CD4-positive, alpha-beta memory T cell (primary cell): ENCODE measurements at places on chromosomes 3 and 15.

DNA sequence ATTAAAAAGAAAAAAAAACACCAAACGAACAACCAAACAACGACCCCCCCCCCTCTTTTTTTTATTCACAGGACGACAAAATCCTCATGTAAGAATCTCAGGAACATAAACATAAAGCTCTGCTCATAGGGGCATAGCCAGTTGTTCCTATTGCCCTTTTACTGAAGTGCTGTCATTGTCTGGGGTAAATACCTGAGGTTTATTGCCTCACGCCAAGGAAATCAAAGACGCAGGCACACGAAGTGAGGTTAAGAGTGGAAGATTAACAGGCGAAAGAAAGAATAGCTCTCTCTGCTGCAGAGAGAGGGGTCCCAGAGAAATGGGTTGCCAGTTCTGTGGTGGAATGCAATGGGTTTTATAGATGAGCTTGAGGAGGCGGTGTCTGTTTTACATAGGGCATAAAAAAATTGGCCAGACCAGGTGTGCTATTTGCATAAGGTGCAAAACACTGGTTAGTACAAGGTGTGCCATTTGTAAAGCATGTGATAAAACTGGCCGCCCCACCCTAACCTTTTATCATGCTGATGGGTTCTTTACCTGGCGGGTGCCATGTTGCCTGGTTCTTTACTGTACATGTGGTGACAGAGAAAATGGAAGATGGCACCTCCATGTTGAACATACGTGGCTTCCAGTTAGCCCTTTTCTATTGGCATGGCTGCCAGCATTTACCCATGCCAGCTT is 257.6 kb upstream of the ZPLD1 start:
- no peak overlapping the region for H3K27ac ChIP-seq
- H3K36me3 ChIP-seq, result no peaks in the 10 kb centered on the region

DNA sequence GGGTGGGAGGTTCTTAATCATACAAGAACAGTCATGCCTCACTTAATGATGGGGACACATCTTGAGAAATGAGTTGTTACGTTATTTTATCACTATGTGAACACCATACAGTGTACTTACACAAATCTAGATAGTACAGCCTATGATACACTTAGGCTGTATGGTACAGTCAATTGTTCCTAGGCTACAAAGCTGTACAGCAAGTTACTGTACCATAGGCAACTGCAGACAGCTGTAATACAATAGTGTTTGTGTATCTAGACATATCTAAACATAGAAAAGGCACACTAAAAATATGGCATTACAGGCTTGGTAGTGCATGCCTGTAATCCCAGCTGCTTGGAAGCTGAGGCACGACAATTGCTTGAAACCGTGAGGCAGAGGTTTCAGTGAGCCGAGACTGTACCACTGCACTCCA is 55.7 kb upstream of the PLXND1 start:
- H3K27ac ChIP-seq, result no peak overlapping the region
- H3K4me1 ChIP-seq, result no peaks in the 10 kb centered on the region
- H3K27me3 ChIP-seq, result no peaks in the 10 kb centered on the region
- DNase-seq, result no peak

- no peaks in the 10 kb centered on the region for H3K4me1 ChIP-seq
- no peak for DNase-seq
- H3K27ac ChIP-seq, result no peak overlapping the region
- no peaks in the 10 kb centered on the region for H3K36me3 ChIP-seq
- no peak overlapping the region for H3K4me3 ChIP-seq
Measured at GRCh38 chr3:114597012-114597411, 303.2 kb downstream of the TIGIT start.

DNA sequence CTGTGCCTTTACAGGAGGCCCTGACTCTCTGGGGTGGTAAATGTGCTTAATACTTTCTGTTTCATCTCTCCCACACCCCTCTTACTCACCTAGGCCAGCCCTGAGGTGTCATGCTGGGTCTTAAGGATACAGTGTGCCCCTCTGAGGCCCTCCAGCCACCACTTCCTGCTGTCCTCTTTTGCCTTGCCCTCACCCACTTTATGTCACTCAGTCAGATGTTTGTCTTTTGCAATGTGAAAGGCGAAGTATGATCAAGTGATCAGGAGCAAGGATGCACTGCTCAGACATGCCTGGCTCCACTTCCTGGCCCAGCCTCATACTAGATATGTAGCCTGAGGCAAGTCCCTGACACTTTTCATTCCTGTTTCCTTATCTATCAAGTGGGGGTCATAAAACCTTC is 339.0 kb upstream of the NR2E3 start:
- no peak overlapping the region for H3K27ac ChIP-seq
- no peaks in the 10 kb centered on the region for H3K4me1 ChIP-seq
- no peaks in the 10 kb centered on the region for H3K27me3 ChIP-seq
- H3K36me3 ChIP-seq, result no peaks in the 10 kb centered on the region

- no peaks in the 10 kb centered on the region for H3K36me3 ChIP-seq
- H3K27me3 ChIP-seq, result peaks cover 4% of the 10 kb centered on the region
- H3K27ac ChIP-seq, result no peak overlapping the region
Measured at GRCh38 chr3:146163584-146163983, 2.6 kb upstream of the PLOD2 start.

DNA sequence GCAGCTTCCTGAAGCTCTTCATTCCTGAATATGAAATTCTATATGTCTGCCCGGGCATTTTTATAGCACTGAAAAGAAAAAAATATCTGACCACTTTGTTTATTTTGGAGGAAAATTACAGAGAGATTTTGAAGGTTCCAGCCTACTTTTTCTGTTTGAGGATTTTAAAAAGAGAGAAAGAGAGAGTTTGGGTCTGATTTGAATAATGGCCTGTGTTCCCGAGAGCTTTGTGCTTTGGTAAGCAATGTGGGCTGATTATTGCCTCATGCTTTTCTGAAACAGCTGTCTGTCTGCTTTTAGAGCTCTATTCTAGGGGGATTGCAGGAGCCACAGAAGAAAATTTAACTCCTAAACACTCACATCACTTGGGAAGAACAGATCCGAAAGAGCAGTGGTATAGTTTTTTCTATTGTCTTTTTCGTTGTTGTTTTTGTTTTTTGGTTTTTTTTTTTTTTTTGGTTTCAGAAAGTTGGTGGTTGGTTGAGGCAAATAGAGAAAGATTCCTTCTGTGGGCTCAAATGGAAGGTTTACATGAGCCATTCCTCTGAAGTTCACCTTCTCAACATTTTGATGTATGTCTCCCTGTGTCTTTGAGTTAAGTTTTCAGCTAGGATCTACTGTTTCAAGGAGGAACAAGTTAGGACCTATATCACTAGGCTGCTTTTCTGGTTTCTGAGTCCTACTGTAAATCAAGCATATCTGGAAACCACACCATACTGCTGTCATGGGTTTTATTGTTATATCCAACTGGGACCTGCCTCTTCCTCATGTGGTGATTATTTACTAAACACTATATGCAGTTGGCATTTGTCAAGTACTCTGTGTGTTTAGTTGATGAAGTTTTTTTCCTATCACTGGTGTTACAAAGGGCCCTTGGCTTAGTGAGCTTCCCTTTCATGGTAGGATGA is 178.9 kb downstream of the KCNMB2 start:
- no peak overlapping the region for H3K4me3 ChIP-seq
- H3K4me1 ChIP-seq, result no peaks in the 10 kb centered on the region
- H3K27ac ChIP-seq, result no peak overlapping the region
- no peaks in the 10 kb centered on the region for H3K27me3 ChIP-seq
- DNase-seq, result no peak

- no peaks in the 10 kb centered on the region for H3K27me3 ChIP-seq
- peaks cover 12% of the 10 kb centered on the region for H3K4me1 ChIP-seq
- no peak overlapping the region for H3K27ac ChIP-seq
Measured at GRCh38 chr3:37144806-37145205, 29.6 kb downstream of the LRRFIP2 start.

- no peaks in the 10 kb centered on the region for H3K4me1 ChIP-seq
- no peaks in the 10 kb centered on the region for H3K36me3 ChIP-seq
- DNase-seq, result no peak
- no peak overlapping the region for H3K4me3 ChIP-seq
- H3K27me3 ChIP-seq, result no peaks in the 10 kb centered on the region
Measured at GRCh38 chr3:103600844-103601243, 1166.0 kb downstream of the ZPLD1 start.

DNA sequence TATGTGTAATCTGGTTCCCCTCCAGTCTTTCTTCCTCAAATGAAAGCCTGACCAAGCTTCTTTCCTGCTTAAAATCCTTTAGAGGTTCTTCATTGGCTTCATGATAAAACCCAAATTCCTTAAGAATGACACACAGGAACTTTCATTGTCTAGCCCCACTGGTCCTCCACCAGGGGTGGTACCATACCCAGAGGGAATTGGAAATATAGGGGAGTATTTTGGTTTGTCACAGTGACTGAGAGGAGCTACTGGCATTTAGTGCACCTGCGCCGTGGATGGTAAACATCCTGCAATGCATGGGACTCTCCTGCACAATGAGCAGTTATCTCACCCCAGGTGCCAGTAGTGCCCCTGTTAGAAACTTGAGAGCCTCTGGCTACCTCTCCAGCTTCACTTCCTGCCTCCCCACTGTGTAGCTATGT is 10.8 kb downstream of the ZWILCH start:
- H3K4me3 ChIP-seq, result no peak overlapping the region
- H3K4me1 ChIP-seq, result no peaks in the 10 kb centered on the region
- no peaks in the 10 kb centered on the region for H3K27me3 ChIP-seq
- no peak for DNase-seq
- no peak overlapping the region for H3K27ac ChIP-seq

- no peaks in the 10 kb centered on the region for H3K27me3 ChIP-seq
- no peak for DNase-seq
- peaks cover 22% of the 10 kb centered on the region for H3K4me1 ChIP-seq
- H3K27ac ChIP-seq, result no peak overlapping the region
- no peak overlapping the region for H3K4me3 ChIP-seq
Measured at GRCh38 chr3:133477487-133477886, 77.6 kb downstream of the BFSP2 start.

GRCh38 chr3:112805126-112805525 is 41.5 kb downstream of the CD200R1L start:
- peaks cover 46% of the 10 kb centered on the region for H3K4me1 ChIP-seq
- H3K27me3 ChIP-seq, result no peaks in the 10 kb centered on the region
- no peak overlapping the region for H3K4me3 ChIP-seq

DNA sequence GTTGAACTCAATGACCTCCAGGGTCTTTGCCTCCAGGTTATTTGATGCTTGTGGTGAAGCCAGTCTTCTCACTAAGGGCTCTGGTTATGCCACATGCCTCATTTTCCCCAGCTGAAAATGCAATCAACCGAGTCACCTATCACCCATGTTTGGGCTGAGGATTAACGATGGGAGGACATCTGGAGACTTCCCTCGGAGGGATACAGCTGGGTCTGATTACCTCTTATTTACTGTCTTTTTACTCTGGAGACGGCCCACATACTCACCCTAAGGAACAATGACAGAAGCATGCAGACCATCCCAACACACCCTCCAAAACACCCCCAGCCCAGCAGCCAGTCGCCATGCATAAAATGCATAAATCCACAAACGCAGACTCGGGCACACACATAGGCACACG is 187.4 kb downstream of the OPA1 start:
- no peak overlapping the region for H3K4me3 ChIP-seq
- H3K27me3 ChIP-seq, result no peaks in the 10 kb centered on the region
- H3K4me1 ChIP-seq, result no peaks in the 10 kb centered on the region
- H3K36me3 ChIP-seq, result no peaks in the 10 kb centered on the region

DNA sequence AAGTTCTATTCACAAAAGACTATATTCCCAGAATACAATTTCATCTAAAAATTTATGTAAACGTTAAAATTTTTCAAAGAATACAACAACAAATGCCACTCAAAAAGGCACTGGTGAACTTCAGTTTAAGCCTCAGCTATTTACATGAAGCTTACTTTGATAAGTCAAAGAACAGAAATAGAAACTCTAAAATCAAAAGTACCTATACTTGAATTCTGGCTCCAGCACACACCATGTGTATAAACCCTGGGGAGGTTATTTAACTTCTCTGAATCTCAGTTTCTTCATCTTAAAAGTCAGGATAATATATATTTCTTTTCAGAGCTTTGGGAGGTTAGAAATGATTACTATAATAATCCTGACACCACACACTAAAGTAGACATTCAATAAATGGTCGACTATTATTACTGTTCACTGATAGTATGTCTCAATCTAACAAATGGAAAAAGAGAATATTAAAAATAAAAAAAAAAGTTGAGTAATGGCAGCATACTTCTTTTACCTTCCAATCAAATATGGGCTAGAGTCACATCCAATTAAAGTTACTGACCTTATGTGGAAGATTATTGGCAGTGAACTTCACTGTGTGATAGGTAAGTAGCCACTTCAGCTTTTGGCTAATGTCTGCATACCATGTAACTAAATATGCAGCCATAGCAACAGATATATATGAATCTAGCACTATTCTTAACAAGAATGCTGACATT is 248.4 kb downstream of the ISL2 start:
- no peaks in the 10 kb centered on the region for H3K4me1 ChIP-seq
- no peaks in the 10 kb centered on the region for H3K36me3 ChIP-seq
- no peak for DNase-seq
- H3K27me3 ChIP-seq, result no peaks in the 10 kb centered on the region

DNA sequence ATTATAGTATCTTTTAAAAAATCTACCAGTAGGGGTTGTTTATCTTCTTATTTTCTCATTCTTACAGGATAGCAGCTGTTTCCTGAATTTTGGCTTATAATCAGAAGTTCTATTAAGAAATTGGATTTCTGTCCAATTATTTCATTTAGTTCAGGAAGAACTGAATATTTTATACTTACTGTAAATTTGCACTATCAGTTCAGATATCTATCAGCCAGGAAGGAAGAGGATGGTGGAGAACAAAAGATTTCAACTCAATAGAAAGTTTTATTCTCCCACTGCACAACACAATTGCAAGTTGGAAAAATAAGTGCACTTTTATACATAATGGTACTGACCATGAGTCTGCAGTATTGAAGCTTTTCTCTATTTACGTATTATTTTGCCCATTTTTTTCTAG is 400.9 kb downstream of the PLOD2 start:
- no peaks in the 10 kb centered on the region for H3K4me1 ChIP-seq
- no peak for DNase-seq

GRCh38 chr15:30923429-30923828 is 19.7 kb downstream of the FAN1 start:
- no peak for DNase-seq
- no peak overlapping the region for H3K27ac ChIP-seq
- H3K36me3 ChIP-seq, result peaks cover 50% of the 10 kb centered on the region
- H3K4me1 ChIP-seq, result no peaks in the 10 kb centered on the region
- H3K4me3 ChIP-seq, result no peak overlapping the region

DNA sequence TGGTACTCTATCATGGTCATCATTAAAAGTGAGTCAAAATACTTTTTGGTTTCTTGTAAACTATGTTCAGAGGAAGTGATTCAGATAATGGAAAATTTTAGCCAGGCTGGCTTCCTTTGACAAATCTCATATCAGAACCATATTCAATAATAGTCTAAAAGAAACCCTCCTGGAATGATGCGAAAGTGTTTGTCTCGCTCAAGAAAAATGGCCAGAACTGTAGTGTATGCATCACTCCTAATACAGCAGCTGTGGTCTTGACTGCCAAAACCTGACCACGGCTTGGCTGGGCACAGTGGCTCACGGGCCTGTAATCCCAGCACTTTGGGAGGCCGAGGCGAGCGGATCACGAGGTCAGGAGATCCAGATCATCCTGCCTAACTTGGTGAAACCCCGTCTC is 35.6 kb upstream of the KCNMB2 start:
- no peak overlapping the region for H3K4me3 ChIP-seq
- H3K27me3 ChIP-seq, result no peaks in the 10 kb centered on the region
- no peaks in the 10 kb centered on the region for H3K36me3 ChIP-seq
- no peak for DNase-seq
- no peak overlapping the region for H3K27ac ChIP-seq
- H3K4me1 ChIP-seq, result no peaks in the 10 kb centered on the region
